ENCODE measurements at places on chromosomes 6 and 20.

DNA sequence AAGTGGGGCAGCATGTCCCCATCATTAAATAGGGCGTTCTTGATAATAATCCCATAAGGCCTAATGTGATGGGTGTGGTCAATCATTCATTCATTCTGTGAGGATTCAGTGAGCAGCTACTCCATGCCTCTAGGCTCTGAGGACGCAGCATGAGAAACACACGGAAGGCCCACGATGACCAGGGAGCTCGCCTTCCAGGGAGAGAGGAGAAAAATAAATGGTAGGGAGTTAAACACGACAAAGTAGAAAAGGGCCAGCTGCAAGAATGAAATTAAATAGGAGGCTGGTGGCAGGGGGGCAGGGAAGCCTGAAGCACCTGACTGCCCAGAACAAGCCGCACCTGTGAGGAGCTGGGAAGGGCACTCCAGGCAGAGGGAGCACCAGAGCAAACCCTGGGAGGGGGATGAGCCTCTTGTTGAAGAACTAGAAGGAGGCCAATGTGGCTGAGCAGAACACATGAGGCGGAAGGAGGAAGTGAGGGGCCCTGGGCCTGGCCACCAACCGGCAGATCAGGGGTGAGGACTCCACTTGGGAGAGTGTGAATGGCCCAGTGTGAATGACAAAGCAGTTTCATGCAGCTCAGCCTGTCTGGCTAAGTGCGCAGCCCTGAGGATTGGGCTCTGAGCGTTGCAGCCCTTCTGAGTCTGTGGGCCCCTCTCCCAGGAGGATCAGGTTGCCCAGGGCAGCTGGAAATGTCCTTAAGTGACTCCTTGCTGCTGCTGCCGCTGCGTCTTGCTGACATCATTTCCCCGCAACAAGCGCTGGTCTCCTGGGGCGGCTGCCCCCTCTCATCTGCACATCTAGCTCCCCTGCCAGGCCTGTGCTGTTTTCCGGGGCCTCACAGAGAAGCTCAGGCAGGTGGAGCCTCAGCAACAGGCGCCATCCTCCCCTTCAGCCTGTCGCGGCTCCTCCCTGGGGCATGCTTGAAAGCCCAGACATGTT lies 99.9 kb downstream of the CDH26 start:
- peak; percentile 22 for DNase-seq

DNA sequence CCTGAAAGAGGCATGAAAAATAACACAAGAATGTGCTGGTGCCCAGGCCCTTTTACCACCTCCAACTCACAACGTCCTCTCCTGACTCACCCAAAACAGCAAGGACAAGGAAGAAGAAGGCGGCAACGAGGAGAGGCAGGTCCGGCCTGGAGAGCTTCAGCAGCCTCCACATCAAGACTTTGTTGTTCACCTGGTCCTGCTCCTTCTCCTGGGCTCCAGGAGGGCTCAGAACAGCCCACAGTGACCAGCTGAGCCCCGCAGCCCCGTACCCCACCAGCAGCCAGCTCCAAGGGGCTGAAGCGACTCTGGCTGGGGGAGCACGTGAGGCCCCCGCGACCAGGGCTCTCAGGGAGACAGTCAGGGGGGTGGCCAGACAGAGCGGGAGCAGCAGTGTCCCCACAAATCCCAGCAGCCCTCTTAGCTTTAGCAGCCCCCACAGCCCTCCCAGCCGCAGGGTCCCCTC lies 857 bp downstream of the TAP2 start:
- DNase-seq = no peak

- DNase-seq = no peak
These were observed 18.6 kb downstream of the ARID1B start for GRCh38 chr6:156795825-156796224.

DNA sequence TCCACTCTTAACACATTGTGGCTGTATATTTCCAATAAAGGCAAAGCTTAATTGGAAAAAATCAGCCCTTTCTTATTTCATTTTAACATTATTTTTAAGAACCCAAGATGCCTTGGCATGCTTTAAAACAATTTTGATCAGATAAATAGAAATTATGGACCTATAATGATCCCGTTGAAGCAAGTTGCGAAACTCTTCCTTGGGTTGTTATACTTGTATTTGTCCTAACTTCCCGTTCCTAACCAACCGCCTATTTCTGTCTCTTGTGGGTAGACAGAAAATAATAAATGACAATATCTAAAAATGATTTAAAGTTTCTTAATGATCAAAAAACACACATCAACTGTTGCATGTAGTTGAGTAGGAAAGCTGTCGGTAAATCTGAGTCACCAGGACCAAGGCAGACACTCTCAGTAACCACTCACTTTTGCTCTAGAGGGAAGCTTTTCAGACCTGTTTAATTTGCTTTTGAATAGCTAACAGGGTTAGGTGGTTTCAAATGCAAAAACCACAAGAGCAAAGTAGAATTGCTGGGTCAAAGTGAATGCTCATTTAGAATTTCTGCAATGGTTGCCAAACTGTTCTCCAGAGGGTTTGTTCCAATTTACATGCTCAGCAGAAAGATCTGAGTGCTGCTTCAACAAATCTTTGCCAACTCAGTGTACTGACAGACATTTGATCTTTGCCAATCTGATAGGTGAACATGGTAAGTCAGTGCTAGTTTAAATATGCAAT lies 34.2 kb upstream of the KCNK5 start:
- no peak for DNase-seq

DNA sequence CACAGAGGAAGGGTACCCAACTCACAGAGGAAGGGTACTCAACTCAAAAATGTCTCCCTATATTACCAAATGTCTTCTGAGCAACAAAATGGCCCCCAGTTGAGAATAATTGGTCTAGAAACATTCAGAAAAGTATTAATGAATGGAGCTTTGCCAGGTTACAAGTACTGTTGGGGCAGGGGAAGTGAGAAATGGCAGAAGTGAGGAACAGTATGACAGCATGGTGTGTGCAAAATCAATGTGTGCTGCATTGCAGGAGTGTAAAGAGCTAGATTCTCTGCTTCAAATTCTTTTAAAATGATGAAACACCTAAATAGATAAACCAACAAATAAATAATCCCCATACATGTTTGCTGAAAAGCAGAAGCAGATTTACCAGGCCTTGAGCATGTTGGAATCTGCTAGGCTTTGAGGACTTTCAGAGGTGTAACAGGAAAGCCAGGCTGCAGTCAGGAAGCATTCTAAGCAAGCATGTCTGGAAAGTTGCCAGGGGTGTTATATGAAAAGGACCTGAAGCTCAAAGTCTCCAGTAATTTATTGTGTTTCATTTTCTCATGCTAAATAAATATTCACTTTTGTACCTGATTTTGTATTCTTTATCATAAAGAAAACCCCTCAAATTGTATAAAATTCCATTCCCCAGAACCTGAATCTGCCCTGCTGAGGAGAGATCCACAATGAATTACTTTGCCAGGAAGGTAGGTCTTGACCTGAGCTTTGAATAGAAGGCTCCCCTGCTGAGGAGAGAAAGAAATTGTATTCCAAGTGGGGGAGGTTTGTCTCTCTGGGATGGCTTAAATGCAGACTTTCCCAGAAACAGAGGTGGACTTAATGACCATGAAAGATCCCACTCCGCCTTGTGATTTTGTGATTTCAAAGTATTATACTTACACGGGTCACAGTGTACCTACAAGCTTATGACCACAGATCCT lies 265.0 kb upstream of the MARCKS start:
- DNase-seq = no peak

DNA sequence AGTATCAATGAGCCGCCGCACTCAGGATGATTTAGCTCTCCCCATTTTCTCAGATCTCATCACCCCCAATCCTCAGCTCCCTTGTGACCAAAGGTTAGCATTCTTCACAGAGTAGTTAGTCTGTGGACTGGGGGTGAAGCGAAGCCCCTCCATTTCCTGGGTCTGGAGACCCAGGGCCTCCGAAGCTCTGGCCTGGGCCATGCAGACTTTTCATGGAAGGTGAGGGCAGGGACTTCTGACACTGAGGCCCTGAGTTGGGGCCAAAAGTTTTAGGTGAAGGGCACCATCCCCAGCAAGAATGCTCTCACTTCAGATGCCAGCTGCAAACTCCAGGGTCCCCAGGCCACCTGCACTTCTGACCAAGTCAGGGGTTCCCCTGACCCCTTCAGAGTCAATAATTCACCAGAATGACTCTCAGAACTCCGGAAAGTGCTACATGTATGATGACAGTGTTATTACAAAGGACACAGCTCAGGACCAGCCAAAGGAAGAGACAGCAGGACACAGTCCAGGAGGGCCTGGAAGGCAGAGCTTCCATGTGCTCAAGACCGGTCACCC lies 65.7 kb upstream of the DUSP22 start:
- DNase-seq = no peak

DNA sequence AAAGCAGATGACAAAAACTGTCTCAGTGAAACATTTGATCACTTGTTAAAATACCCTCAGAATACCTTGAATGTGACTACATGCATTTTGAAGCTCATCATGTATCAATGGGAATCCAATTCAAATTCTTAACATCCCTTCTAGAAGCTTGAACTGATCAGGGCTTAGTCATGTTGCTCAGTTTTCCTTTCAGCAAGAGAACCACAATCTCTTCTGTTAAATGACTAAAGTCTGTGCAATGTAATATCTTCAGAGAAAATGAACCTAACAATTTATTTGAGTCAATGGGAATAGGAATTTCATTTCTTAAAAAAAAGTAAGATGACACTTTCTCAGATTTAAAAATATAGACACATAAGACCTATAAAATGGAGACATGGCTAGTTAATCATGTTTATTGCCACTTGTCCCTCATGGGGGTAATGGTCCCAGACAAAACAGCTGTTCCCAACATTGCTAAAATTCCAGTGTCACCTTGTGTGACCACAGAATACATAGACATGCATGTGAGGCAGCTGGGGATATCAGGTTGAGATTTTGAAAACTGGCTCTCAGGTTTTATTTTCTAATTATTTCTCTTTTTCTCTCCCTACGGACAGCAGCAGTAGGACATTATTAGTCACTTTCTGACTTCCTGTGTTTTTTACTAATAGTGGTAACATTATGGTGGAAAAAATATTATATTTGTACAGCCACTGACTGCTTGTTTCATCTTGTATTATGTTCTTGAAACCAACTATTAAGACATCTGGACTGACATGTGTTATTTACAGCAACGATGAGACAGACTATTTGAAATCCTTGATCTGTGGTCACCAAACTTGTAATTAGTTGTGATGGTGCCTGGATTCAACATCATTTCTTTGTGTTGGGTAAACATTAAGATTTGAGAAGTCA lies 192.5 kb downstream of the COL9A1 start:
- no peak for DNase-seq

DNA sequence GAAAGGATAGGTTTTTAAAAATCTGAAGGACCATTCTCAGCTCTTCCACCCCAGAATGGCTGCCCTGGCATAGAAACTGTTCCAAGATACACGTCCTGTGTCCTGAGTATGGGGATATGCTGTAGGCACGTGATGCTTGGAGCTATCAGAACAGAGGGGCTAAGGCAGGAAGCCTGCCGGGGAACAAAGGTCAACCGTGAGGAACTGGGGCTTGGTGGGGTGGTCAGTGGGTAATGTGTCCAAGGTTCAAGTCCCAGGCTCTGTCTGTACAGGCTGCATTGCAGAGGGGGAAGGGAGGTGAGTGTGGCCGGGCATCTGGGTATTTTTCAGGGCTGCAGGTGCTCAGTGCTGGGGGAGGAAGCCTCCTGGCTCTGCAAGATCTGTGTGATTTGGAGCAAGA lies 479.6 kb upstream of the CHD6 start:
- DNase-seq = no peak

GRCh38 chr6:27770724-27771123 lies 141.5 kb downstream of the OR2B2 start:
- no peak for DNase-seq

DNA sequence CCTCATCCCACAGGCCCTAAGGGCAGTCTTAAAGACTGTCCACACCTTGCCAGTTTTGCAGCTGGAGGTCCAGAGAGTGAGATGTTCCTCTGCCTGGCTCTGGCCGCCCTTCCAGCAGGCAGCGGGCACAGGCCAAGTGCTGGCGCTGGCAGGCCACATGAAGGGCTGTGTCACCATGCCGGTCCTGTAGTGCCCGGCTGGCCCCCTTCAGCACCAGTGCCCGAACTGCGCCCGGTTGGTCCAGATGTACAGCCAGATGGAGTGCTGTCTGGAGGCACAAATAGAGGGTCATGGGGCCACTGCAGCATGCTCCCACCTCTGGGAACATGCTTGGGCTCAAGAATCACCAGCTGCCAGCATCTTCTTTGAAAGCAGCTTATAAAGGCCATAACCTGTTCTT lies 3.8 kb downstream of the NFKBIE start:
- DNase-seq = no peak

DNA sequence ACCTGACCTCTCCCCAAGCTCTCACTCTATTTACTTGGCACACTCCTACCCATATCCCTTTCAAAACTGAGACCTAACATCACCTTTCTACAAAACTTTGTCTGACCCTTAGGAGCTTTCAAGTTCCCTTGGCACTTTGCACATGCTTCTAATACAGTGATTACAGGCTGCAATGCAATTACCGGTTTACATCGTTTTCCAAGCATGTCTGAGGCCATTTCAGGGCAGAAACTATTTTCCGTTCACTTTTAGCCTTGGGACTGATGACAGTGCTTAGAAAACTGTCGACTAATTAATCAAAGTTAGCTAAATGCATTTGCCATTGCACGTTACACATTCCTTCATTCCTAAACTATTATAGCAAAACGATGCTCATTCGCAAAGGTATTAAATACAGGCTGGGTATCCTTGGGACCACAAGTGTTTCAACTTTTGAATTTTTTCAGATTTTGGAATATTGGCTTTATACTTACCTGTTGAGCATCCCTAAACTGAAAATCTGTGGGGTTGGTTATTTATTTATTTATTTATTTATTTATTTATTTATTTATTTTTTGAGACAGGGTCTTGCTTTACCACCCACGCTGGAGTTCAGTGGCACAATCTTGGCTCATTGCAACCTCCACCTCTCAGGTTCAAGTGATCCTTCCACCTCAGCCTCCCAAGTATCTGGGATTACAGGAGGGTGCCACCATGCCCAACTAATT lies 3.3 kb downstream of the RARS2 start:
- no peak for DNase-seq

- DNase-seq = no peak
These were observed 178.2 kb downstream of the FOXC1 start for GRCh38 chr6:1787894-1788293.

DNA sequence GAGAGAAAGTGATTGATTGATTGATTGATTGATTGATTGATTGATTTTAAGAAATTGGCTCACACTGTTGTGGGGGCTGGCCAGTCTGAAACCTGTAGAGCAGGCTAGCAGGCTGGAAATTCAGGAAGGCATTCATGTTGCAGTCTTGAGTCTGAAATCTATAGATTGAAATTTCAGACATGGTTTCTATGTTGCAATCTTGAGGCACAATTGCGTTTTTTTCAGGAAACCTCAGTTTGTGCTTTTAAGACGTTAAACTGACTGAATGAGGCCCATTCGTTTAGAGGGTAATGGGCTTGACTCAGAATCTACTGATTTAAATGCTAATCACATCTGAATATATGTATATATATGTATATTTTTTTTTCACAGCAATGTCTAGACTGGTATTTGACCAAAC lies 106.3 kb downstream of the STXBP5 start:
- DNase-seq = no peak

DNA sequence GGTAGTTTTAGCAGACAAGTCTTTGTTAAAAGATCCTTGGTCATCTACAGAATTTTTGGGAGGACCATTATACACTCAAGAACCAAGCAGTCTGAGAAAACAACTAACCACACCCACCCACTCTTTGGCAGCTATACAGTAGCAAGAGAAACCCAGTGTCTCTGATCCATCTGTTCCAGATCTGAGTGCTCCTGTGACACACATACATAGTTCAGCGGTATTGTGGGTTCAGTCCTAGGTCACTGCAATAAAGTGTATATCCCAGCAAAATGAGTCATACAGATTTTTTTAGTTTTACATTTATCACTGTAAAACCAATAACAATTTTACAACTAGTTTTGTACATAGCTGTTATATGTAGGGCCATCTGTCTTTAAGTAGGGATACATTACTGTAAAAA lies 47.4 kb upstream of the PAK5 start:
- no peak for DNase-seq

GRCh38 chr6:166610069-166610468 lies 17.0 kb downstream of the RPS6KA2 start:
- DNase-seq = no peak

Measured in CD4-positive, alpha-beta T cell treated with Interleukin-4 for 4 hours (primary cell).